ENCODE measurements at places on chromosomes 7 and 10.
A peak's percentile ranks its signal among the peaks of the same experiment; 100 is the strongest.

DNA sequence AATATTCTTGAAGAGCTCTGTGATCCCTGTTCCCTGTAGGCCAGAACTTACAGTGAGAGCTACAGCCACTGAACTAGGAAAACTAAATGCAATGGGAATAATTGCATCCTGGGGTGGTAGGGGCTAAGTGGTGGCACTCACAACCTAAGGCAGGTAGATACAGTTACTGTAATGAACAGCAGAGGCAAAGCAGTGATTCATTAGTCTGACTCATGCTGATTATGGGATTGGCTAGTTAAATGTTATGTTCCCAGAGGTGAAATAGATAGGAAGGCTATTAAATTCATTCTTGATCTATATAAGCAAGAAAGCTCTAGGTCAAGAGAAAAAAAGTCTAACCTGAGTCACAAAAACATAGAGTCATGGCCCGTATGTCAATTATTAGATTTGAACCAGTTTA is 173.1 kb upstream of the MALRD1 start:
- DNase-seq, result no peak

GRCh38 chr10:43419997-43420368 is 11.0 kb upstream of the HNRNPF start:
- no peak for DNase-seq

DNA sequence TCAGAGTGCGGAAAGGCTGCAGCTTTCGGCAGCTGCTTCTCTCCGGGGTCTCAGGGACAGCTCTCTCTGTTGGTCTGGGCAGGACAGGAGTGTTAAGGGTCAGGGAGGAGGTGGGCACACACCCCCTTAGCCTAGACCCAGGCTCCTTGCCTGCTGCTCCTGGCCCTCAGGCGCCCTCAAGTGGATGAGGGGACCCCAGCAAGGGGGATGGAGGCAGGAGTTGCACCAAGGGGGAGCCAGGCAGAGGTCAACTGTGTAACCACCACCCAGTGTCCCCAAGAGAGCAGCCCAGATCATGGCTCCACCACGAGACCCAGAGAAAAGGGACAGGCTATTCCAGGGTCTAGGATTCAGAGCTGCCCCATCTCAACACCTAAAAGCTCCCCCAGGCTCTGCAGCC is 26.9 kb downstream of the SPOCK2 start:
- no peak for DNase-seq

DNA sequence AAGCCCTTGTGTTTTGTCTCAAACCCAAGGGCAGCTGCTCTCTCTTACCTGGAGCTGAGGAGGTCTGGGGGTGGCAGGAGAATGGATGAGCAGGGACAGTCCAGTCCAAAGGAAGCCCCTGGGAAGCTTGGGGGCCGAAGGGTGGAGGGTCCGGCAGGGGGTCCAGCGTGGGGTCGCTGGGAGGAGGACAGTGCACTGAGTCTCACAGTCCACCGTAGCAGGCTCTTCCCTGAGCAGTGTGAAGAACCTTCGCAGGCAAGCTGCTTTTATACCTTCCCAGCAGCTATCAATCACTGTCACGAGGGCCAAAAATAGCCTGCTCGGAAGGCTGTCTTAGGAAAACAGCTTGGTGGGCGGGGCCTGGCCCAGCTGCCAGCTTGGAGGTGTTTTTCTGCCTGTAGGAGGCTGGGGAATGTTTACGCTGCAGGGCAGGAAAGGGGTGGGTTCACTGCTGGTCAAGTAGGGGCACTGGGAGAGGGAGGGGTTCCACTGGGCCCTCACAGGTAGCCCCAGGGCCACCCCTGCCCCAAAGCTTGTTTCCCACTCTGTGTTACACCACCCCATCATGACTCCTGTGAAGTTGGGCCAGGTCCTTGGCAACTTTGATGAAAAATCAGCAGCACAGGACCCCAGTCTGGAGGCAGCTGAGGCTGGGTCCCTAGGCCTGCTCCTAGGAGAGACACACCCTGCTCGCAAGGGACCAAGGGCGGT is at the start of gene DEPP1:
TSS of gene DEPP1 (minus strand) at position 240 of the 711 bp plus-strand sequence. CDS start 779 bp downstream, outside the sequence.
- peak; percentile 54 for DNase-seq

- no peak for DNase-seq
These were observed 86.7 kb downstream of the ZNF33B start for GRCh38 chr10:42551582-42552187.

- DNase-seq, result no peak
These were observed 123.6 kb upstream of the SFMBT2 start for GRCh38 chr10:7534480-7534852.

- no peak for DNase-seq
These were observed 758.1 kb downstream of the CNTNAP2 start for GRCh38 chr7:146874722-146875121.

DNA sequence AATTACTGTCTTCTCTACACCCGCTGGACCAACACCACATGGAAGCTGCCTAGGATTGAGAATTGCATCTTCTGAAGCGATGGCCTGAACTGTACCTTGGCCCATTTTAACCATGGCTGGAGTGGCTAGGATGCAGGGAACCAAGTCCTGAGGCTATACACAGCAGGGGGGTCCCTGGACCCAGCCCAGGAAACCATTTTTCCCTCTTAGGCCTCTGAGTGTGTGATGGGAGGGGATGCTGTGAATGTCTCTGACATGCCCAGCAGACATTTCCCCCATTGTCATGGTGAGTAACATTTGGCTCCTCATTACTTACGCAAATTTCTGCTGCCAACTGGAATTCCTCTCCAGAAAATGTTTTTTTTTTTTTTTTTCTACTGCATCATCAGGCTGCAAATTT is 822.7 kb downstream of the PCDH15 start:
- no peak for DNase-seq

DNA sequence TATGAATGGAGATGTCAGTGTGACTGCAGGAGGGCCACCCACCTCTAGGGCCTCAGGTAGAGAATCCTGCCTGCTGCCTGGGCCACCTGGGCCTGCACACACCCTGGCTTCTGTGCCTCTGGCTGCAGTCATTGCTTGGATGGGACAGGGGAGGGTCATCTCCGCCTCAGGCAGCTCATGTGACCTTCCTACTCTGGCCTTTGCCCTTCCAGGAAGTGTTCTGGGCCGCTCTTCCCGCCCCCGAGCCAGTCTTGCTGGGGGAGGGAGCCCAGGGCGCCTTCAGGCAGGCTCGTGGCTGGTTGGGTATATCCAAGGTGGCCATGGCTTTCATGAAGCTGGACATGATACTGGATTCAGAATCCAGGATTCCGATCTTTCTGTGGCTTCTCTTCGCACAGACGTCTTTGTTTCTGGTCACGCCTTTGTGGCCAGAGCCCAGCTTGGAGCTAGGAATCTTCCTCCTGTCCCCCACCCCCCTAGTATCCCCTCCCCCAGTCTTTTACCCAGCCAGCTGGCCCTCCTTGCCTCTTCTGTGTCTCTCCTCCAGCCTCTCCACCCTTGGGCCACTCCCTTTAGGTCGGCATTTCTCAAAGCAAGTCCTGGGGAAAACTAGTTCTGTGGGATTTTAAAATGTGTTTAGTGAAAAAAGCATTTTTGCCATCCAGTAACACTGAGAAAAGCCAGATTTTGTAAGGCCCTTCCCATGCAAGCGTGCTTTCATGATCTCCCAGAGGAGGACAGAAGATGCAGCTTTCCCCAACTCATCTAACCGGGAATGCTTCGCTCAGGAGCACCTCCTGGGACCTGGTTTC is 119.6 kb downstream of the ZMIZ1 start:
- DNase-seq, result no peak

DNA sequence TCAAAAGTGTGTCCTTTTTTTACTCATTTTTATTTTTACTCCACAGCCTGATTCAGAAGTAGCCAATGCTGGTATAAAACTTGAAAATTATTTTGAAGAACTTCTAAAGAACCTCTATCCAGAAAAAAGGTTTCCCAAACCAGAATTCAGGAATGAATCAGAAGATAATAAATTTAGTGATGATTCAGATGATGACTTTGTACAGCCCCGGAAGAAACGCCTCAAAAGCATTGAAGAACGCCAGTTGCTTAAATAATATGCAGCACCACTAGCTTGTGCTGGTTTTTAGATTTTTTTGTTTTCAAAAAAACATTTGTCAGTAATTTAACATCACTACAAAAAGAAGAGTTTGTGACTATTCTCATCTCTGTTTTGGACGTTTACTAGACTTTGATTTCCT is 116.5 kb downstream of the SVOPL start:
- no peak for DNase-seq

DNA sequence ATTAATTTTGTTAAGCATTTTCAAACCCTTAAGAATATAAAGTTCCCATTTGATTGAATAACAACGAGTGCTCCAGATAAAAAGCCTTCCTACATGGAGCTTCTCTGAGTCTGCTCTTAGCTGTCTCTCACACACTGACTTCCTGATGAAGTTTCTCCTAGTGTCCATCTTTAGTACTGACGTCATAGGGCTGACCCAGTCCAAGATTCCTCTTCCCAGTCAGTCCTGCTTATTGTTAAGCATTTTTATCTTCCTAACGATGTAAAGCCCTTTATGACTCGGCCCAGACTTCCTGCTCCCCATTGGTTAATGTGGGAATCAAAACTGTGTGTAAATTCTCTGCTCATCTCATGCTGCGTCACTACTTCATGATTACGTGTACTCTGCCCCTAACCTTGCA is 398.8 kb downstream of the TFEC start:
- no peak for DNase-seq

GRCh38 chr7:42677751-42678699 is 233.8 kb downstream of the C7orf25 start:
- DNase-seq, result no peak

GRCh38 chr10:117186832-117187615 is 10.3 kb upstream of the KCNK18 start:
- no peak for DNase-seq

DNA sequence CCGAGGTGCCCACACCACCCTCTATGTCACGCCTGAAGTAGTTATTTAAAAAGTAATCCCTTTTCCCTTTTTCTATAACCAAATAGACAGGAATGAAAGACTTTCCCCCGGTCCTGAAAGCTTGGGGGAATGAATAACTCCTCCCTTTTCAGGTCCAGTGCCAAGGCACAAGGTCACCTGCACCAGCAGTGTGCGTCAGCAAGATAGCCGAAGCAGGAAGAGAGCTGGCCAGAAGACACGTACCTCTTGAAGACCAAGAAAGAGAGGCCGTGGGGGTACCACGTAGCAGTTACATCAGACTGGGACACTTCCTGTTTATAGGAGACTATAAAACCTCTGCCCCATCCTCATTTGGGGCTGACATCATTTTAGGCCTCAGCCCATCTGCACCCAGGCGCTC is 10.7 kb upstream of the AKR1B1 start:
- DNase-seq, result no peak

- no peak for DNase-seq
These were observed 23.4 kb downstream of the ATOH7 start for GRCh38 chr10:68208424-68209042.

GRCh38 chr7:12257582-12257981 is 46.5 kb downstream of the TMEM106B start:
- no peak for DNase-seq

GRCh38 chr10:89873055-89873454 is 171.7 kb downstream of the KIF20B start:
- DNase-seq, result no peak

DNA sequence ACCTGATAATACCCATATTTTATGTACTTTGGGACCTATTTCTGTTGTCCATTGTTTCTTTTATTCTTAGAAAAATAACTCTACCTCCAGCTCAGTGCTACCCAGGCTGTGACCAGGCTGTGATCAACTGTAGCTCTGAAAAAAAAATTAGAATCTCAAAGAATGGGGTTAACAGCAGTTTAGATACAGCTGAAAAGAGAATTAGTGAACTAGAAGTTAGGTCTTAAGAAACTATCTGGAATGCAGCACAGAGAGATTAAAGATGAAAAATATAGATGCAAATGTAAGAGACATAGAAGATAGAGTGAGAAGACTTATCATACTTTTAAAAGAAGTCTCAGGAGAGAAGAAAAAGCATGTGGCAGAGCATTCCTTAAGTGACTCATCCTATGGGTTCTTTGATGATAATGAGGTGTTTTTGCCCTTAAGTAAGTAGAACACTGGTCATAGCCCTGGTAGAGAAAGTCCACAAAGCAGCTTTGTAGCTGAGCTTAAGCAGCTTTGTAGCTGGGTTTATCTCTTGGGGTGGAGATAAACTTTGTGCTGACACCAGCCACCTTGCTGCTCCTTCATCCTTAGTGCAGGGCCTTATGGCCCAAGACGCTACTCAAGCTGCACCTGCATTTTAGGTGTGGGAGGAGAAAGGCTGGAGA is 27.3 kb upstream of the SFRP5 start:
- no peak for DNase-seq

- no peak for DNase-seq
These were observed 77.1 kb downstream of the SEC23IP start for GRCh38 chr10:119969609-119970008.

DNA sequence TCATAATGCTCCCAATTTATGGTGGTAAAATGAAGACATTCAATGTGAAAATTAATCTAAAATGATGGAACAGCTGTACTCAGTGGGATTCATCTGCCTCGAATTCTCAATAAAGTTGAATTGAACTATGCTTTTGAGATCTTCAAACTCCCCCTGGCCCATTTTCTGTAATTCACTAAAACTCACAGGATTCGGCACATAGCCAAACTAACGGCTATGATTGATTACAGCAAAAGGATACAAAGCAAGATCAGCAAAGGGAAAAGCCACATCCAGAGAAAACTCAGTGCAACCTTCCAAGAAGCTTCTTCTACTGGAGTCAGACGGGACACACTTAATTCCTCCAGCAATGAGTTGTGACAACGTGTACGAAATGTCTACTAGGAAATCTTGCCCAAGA is 307.5 kb downstream of the CNTNAP2 start:
- DNase-seq, result no peak

DNA sequence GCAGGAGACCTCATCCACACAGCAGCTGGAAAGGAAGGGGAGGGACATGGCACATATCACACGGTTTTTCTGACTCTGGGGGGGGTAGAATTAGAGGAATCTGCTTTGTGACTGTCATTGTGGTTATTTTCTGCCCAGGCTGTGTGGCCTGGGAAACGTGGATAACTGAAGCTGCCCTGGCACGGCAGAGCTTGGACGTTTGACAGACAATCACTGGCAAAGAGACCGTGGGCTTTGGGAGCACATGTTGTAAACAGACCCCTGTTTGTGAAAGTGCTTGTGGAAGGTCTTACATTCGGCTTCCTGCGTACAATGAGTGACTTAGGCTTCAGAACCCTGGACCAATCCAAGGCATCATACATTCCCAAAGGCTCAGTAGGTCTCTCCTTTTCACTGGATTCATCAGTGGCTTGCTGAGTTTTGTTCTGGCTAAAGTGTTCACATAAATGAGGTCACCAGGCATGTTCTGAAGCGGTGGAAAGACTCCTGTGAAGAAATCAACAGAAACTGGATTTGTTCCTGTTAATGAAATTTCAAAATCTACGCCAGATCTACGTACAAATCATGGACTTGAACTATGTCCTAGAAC is 188.2 kb downstream of the TEX36 start:
- no peak for DNase-seq

All from anterior cingulate cortex (tissue), 58 donors.